ENCODE measurements at places on chromosomes 7 and 10.
A peak's percentile ranks its signal among the peaks of the same experiment; 100 is the strongest.

DNA sequence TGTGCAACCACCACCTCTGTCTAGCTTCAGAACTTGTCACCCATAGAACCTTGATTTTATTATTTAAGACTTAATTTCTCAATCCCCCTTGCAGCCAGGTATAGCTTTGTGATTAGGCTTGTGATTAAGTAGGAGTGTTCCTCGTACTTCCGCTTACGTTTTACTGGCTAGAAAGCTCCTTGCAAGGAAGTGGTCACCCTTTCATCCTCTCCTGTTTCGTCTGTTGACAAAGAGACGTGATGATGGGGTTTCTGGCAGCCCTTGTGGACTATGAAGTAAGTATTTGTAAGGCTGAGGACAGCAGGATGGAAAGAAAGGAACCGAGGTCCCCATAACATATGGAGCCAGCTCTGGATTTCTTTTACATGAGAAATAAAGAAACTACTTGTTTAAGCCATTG, 86.5 kb upstream of the KDM7A start:
- DNase-seq, result no peak

DNA sequence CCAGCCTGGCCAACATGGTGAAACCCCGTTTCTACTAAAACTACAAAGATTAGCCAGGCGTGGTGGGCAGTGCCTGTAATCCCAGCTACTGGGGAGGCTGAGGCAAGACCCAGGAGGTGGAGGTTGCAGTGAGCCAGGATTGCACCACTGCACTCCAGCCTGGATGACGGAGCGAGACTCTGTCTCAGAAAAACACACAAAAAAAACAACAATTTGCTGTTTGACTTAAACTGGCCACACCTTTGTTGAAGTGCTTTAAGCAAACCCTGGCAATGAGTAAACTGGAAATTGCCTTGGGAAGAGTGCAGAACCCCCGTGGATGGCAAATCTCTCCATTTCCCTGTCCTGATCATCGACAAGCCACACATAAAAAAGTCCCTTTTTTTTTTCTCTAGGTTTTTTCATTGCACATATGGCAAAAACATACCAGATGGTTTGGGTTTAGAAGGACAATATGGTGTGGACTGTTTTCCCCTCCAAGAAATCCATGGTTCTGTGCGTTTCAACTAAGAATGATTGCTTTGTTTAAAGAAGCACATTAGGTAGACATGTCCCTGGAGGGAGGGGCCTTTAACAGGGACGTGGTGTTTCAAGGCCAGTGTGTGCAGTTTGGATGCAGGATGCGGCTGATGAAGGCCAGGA, 76.9 kb downstream of the NRP1 start:
- no peak for DNase-seq

DNA sequence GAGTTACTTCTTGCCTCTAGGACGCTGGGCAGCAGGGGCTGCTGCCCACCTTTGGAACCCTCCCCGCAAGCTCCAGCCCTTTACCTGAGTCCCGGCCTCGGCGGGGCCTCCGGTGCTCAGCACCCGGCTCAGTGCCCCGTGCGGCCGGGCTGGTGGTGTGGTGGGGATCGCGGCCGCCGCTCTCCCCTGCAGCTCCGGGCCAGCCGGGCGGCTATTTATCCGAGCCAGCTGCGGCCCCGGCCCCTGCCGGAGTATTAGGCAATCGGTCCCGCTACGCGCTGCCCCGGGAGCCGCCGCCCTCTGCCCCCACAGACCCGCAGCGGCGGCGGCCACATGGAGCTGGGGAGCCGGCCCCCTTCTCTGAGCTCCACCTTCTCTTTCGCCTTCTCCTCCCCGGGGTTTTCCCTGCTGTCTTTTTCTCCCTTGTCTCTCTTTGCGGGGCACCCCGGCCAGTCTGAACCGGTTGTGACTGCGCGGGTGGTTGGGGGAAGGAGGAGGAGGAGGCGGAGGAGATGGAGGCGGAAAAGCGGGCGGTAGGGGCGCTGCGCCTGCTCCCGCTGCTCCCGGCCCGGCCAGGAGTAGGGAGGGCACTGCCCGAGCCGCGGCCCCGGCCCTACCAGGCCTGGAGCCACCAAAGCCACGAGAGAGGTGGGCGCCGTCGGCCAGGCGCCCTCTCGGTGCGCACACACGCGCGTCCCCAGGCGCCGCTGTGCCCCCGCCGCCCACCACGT, at the start of gene SLC16A9:
TSS of gene SLC16A9 (minus strand) at position 456 of the 731 bp plus-strand sequence. CDS start 25,559 bp downstream, outside the sequence.
- DNase-seq, result peak; percentile 61

DNA sequence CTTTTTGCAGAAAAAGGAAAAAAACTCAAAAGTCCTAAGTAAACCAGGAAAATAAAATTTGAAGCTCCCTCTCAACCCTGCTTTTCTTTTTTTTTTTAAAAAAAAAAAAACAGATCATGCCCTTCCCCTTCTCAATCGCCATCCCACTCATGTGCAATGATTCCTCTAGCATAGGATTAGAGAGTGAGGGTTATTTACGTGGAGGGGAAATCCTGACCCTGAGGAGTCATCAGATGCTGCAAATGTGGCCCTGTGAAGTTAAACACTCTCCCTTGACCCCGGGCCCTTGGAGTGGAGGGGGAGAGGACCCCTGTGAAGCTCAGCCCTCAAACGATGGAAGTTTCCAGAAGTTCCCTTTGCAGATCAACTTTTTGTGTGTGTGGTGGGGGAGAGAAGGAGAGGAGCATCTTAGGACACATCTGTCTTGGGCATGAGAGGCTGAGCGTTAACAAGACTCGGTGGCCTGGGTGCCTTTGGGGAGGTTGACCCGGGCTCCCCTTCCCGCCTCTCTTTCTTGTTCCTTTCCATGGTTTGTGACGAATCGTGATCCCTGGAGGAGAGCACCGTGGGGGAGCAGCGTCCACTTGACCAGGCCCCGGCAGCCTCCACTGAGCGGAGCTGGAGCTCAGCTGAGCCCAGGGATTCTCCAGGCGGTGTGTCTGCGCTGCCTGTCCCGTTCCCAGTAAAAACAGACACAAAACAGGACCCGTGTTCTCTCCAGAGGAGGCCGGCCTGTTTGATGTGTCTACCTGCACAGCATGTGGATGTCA, 1.5 kb upstream of the SHH start:
- DNase-seq, result no peak

- no peak for DNase-seq
Observed at GRCh38 chr7:38795593-38795992, 113.4 kb downstream of the VPS41 start.

Measured in Kasumi-1 (cell line).